ENCODE measurements at places on chromosomes 3 and 15. TPM values are rescaled to one million over a fixed set of nuclear protein-coding genes. Genes with fewer than 3 reads are reported as not detected.

GRCh38 chr3:137121704-137122314, 164.0 kb downstream of the IL20RB start:
- DNase-seq = no peak

- DNase-seq = no peak
Measured at GRCh38 chr15:69554279-69554961, 101.8 kb downstream of the RPLP1 start.

- no peak for DNase-seq
Measured at GRCh38 chr3:8759038-8759707, 10.2 kb downstream of the OXTR start.

The PLS1 gene
- 0.57 TPM for total RNA-seq

The VGLL3 gene
- not detected for total RNA-seq

The KIF15 gene
- 0.24 TPM for total RNA-seq

GRCh38 chr3:152291649-152292066, 22.9 kb downstream of the MBNL1 start:
- no peak for DNase-seq

- peak; percentile 37 for DNase-seq
Measured at GRCh38 chr3:188170461-188171459, 16.8 kb downstream of the LPP start.

DNA sequence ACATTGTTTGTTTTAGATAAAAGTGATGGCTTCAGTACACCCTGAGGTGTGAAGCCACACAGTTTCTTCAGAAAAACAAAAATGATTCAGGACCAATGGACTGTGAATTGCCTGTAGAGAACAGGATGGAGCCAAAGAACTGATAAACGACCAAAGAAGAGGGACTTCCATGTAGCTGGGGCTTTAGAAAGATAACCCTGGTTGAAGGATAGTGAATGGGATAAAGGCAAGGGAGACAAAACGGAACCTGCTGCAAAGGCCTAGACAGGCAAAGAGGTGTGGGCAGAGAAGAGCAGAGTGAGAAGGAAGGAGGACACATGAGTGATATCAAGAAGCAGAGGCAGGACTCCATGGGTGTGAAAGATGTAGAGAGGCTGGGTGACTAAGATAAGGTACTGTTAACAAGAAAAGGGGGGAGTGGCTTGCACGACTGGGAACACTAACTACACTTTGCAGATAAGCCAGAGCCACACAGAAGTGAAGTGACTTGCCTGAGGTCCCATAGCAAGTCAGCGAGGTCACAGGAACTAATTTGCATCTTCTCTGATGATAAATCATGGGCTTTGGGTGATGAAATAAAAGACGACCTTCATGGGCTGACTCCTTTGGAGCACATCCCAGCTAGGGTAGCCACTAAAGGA, 44.3 kb downstream of the RAB6B start:
- DNase-seq = no peak

DNA sequence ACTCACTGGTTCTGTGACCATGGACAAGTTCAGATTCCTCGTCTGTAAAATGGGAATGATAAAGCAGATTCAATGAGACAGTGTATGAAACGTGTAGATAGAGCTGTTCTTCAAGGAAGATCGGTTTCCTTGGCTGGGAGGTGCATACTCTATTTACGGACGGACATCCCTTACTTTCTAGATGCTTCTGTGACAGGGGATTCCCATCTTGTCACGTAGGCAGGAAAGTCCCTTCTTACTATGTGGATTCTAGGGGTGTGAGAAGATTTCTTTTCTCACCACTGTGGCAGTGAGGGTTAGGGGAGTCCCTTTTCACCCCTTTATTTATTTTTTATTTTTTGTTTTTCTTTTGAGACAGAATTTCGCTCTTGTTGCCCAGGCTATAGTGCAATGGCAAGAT, 180.9 kb upstream of the TBL1XR1 start:
- peak; percentile 60 for DNase-seq

DNA sequence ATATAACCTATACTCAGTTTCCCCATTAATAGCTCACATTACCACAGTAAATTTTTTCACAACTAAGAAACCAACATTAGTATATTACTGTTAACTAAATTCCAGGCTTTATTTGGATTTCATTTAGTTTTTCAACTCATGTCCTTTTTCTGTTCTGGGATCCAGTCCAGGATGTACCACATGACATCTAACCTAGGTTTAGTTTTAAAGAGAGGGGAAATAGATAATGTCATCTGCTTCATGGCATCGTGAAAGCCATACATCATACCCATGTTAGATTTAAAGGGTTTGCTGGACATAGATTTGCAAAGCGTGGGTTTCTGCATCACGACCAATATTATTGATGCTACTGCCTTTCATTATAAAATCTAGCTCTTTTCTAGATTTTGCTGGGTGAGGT, 33.2 kb upstream of the RPP14 start:
- no peak for DNase-seq

DNA sequence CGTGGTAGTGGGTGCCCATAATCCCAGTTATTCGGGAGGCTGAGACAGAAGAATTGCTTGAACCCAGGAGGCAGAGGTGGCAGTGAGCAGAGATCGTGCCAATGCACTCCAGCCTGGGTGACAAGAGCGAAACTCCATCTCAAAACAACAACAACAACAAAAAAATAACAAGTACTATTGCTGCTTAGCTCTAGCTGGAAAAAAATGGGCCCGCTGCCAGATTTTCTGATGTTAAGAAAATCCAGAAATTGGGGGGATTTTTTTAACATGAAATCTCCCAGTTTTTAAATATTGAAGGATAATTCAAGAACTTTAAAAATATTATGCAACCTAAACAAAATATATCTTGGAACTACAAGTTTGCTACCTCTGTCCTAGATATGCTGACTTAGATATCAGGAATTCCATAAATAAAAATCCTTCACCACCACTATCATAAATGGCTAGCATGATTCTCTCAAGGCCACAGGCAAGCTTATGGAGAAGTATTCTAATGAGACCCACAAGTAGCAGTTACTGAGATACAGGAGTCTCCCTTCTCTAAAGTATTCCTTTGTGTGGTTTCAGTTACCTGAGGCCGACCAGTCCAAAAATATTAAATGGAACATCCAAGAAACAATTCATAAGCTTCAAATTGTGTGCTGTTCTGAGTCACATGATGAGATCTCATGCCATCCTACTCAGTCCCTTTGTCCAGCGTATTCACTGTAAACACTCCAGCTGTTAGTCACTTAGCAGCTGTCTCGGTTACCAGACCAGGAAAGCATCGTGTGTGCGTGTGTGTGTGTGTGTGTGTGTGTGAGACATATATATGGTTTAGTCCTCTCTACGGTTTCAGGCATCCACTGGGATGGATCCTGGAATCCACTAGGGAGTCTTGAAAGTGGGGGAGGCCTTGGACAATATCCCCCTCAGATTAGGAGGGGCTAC, 277.2 kb downstream of the TBL1XR1 start:
- DNase-seq = no peak

DNA sequence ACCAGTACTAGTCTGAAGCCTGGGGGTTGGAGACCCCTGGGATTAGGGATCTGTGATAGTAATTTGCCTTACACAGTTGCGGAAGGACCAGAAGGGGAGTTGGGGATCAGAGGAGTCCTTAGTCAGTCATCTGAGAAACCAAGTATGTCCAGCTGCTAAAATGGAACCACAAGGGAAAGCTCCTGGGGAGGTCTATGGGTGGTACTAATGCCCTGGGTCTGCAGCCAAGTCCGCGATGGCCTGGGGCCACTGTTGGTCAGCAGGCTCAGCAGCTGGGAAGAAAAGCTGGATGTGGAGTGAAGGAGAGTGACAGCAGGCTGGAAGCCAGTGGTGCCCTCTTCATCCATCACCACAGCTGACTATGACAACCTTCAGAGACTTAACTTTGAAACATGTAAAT, 2.2 kb upstream of the ANKDD1A start:
- no peak for DNase-seq

- DNase-seq = peak; percentile 28
Measured at GRCh38 chr3:149352556-149352955, 19.1 kb upstream of the TM4SF18 start.

DNA sequence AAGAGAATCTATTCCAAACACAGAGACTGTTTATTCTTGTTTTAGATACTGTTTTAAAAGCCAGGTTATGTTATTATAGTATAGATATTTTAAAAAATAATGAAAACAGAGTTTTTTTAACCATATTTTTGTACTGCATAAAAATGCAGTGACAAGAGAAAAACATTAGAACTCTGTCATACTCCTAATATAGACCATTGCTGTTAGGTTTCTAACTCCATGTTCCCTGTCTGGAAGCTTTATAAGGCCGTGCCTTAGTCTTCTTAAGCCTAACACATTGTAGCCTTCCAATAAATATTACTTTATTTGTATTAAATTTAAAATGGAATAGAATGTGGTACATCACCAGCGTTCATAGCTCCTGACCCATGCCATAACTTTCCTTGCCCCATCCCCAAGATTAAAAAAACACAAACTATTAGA, 53.2 kb downstream of the MBNL1 start:
- no peak for DNase-seq

The GPR160 gene
- 2.9 TPM for total RNA-seq

The IL17RD gene
- total RNA-seq = not detected

- DNase-seq = no peak
Measured at GRCh38 chr15:59237119-59237855, 30.6 kb downstream of the LDHAL6B start.

The USP13 gene
- total RNA-seq = 3.3 TPM

DNA sequence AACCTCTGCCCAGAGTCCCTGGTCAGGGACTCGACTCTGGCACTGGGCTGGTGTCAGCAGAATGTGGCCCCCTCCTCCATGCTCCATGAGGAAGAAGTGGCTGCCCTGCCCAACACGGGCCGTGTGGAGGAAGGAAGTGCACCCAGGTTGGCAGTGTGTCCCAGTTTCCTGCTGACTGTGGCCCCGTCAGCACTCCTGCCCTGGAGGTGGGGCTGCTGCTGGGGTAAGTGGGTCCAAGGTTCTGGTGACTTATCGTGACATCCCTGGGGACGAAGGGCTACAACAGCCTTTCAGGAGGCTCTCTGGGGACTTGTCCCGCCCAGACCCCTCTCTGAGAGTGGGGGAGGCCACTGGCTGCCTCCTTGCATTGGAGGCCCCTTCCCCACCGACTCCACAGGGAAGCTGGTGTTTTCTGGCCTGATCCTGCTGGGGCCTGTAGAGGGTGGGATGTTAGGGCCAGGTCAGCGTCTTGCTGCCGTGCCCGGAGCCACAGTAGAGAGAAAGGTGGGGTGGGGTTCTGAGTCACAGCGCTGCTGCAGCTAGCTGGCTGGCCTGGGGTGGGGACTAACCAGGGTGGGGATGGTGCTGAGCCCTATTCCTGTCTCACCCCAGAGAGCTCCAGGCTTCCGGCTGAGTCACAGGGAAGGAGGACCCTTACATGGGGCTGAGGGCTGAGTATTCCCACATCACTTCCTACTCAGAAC, 10.5 kb downstream of the SEMA4B start:
- DNase-seq = no peak

DNA sequence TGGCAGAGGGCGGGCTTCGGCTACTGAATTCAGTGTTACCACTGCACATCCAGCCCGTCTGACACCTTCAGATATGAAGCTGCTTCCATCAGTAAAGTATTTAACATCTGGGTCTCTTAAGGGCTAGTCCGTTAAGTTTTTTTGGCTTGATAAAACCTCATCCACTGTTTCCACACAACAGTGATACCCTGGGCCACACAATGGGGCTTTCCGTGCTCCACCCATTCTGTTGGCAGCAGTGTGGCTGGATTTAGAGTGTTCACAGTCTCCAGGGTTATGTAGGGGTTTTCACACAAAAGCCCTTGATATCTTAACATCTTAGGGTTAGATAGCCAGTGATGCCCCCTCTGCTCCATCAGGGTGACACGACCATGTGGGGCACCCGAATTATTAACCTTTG, 165.0 kb downstream of the STXBP5L start:
- no peak for DNase-seq

The KNG1 gene
- not detected for total RNA-seq

GRCh38 chr3:131192701-131193100, 166.0 kb downstream of the NEK11 start:
- no peak for DNase-seq

- no peak for DNase-seq
Measured at GRCh38 chr15:100790786-100791265, 88.8 kb upstream of the ALDH1A3 start.

DNA sequence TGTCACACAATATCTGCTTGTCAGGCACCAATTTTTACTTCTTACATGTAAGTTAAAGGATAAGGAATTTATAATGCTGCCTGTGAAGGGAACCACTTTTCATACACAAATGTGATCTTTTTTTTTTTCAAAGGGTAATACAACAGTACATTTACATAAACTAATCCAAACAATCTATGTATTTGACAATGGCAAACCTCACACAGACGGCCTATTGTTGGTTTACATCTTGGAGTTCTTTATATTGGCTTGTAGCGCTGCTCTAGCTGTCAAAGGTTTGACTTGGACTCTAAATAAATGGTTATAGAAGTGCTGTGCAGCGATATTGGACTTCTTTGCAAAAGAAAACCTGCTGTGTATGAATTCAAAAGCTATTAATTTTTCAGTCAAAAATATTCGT, 598.0 kb downstream of the FOXP1 start:
- no peak for DNase-seq

- no peak for DNase-seq
Measured at GRCh38 chr15:89101302-89102193, 13.3 kb downstream of the ABHD2 start.

The SV2B gene
- not detected for total RNA-seq

DNA sequence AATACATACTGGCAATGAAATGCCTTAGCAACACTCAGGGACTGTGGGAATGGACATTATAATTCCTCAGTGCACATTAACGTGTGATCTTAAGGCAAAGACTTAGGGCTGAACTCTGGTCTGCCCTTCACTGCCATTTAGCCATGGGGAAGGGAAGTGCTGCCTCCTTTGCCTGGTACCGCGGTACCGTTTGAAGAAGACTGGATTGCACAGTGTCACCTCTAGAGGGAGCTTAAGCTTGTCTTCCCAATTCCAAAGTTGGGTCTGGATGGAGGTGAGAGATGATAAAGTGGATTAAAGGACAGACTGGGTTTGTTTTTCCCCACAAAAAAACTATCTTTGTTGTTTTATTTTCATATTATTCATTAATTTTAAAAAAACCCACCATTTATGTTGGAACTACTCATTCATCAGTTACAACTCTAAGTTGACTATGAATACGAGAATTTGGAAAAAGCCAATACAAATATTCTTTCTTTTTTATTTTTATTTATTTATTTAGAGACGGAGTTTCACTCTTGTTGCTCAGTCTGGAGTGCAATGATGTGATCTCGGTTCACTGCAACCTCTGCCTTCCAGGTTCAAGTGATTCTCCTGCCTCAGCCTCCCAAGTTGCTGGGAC, 60.0 kb upstream of the SYN2 start:
- DNase-seq = no peak

DNA sequence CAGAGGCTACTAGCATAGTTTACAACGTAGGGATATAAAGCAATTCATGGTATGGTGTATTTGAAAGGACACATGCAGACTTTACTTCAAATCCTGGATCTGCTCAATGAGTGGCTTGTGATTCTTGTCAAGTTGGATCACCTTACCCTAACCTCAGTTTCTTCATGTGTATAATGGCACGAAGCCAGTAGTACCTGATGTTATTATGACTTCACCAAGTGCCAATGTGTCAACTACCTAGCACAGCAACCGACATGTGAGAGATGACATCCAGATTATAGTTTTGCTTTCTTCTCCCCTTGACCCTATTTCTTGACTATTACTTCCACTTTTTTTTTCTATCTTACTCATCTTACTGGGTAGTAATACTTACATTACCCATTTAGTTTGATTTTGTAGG, 304.5 kb downstream of the RBMS3 start:
- DNase-seq = no peak

The P2RY1 gene
- total RNA-seq = 0.06 TPM

The SEMA3F gene
- 0.41 TPM for total RNA-seq

- DNase-seq = peak; percentile 16
Measured at GRCh38 chr3:184691397-184692231, 20.2 kb downstream of the MAGEF1 start.
